Activated naive CD8-positive, alpha-beta T cell treated with anti-CD3 and anti-CD28 coated beads, Interleukin-2, amount 10 ng/mL, durations not matched to agents 7 days and 5 days (primary cell): ENCODE measurements at places on chromosomes 6 and 20.
A peak's percentile ranks its signal among the peaks of the same experiment; 100 is the strongest.

DNA sequence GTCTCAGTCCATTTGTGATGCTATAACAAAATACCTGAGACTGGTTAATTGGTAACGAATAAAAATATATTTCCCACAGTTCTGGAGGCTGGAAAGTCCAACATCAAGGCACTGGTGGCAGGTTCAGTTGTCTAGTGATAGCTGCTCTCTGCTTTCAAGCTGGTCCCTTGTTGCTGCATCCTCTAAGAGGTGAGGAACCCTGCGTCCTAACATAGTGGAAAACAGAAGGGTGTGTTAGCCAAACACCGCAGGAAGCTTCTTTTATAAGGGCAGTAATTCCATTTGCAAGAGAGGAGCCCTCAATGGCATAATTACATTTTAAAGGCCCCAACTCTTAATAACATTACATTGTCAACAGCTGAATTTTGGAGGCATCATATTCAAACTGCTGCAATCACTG lies 372.7 kb downstream of the ADGRB3 start:
- no peaks in the 10 kb centered on the region for H3K4me1 ChIP-seq
- no peaks in the 10 kb centered on the region for H3K36me3 ChIP-seq
- H3K27me3 ChIP-seq: no peaks in the 10 kb centered on the region
- H3K4me3 ChIP-seq: no peak overlapping the region

GRCh38 chr6:163289447-163289846 lies 125.1 kb upstream of the QKI start:
- no peak overlapping the region for H3K27ac ChIP-seq
- no peaks in the 10 kb centered on the region for H3K4me1 ChIP-seq
- DNase-seq: no peak
- no peak overlapping the region for H3K4me3 ChIP-seq
- no peaks in the 10 kb centered on the region for H3K36me3 ChIP-seq

- peak within 1 kb of the TSS; percentile 88 for H3K27ac ChIP-seq
- DNase-seq: peak; percentile 95
- peaks cover 20% of the 10 kb centered on the region for H3K36me3 ChIP-seq
- H3K27me3 ChIP-seq: no peaks in the 10 kb centered on the region
Observed at GRCh38 chr6:43575772-43576551, at the start of the genes POLH and XPO5. Gene POLH, plus strand, starts transcription at chr6:43576185. Its CDS starts 6,135 bp downstream, at chr6:43582320. Gene XPO5, minus strand, starts transcription at chr6:43576038. Its CDS starts 174 bp downstream, at chr6:43575864.

- H3K27me3 ChIP-seq: peaks cover 7% of the 10 kb centered on the region
- no peaks in the 10 kb centered on the region for H3K4me1 ChIP-seq
- no peak overlapping the region for H3K4me3 ChIP-seq
Observed at GRCh38 chr20:10336959-10337729, 96.9 kb downstream of the MKKS start.

GRCh38 chr20:31547720-31548298 lies 33.6 kb downstream of the HM13 start:
- peaks cover 18% of the 10 kb centered on the region for H3K4me1 ChIP-seq
- H3K36me3 ChIP-seq: peaks cover 17% of the 10 kb centered on the region
- H3K27ac ChIP-seq: peak overlapping the region; percentile 99
- H3K4me3 ChIP-seq: peak overlapping the region; percentile 95
- no peaks in the 10 kb centered on the region for H3K27me3 ChIP-seq

GRCh38 chr6:100267721-100268123 lies 197.0 kb downstream of the SIM1 start:
- no peak overlapping the region for H3K4me3 ChIP-seq
- H3K4me1 ChIP-seq: no peaks in the 10 kb centered on the region
- H3K27ac ChIP-seq: no peak overlapping the region
- H3K27me3 ChIP-seq: no peaks in the 10 kb centered on the region

GRCh38 chr6:37990762-37991525 lies 171.4 kb downstream of the ZFAND3 start:
- peaks cover 9% of the 10 kb centered on the region for H3K4me1 ChIP-seq
- DNase-seq: no peak

GRCh38 chr20:40262219-40262618 lies 426.8 kb downstream of the MAFB start:
- H3K27ac ChIP-seq: no peak overlapping the region
- H3K36me3 ChIP-seq: no peaks in the 10 kb centered on the region
- no peaks in the 10 kb centered on the region for H3K27me3 ChIP-seq
- no peaks in the 10 kb centered on the region for H3K4me1 ChIP-seq
- H3K4me3 ChIP-seq: no peak overlapping the region
- DNase-seq: no peak

- no peak for DNase-seq
- H3K27me3 ChIP-seq: no peaks in the 10 kb centered on the region
- no peak overlapping the region for H3K27ac ChIP-seq
- no peak overlapping the region for H3K4me3 ChIP-seq
Observed at GRCh38 chr20:44306927-44307326, 4.1 kb downstream of the FITM2 start.

- H3K27ac ChIP-seq: no peak overlapping the region
- DNase-seq: no peak
- H3K27me3 ChIP-seq: peaks cover 12% of the 10 kb centered on the region
- H3K36me3 ChIP-seq: no peaks in the 10 kb centered on the region
Observed at GRCh38 chr6:133945158-133945557, 7.9 kb upstream of the TBPL1 start.
